ENCODE measurements at places on chromosomes 13 and 19. TPM values are rescaled to one million over a fixed set of nuclear protein-coding genes. Genes with fewer than 3 reads are reported as not detected.

LIPE gene
- 3.9 TPM for total RNA-seq

LILRB3 gene
- total RNA-seq = not detected

VAV1 gene
- not detected for total RNA-seq

ZNF793 gene
- 1.1 TPM for total RNA-seq
